Inflammatory macrophage treated with lipopolysaccharide for 4 hours (primary cell): ENCODE measurements at places on chromosomes 3 and 15.

DNA sequence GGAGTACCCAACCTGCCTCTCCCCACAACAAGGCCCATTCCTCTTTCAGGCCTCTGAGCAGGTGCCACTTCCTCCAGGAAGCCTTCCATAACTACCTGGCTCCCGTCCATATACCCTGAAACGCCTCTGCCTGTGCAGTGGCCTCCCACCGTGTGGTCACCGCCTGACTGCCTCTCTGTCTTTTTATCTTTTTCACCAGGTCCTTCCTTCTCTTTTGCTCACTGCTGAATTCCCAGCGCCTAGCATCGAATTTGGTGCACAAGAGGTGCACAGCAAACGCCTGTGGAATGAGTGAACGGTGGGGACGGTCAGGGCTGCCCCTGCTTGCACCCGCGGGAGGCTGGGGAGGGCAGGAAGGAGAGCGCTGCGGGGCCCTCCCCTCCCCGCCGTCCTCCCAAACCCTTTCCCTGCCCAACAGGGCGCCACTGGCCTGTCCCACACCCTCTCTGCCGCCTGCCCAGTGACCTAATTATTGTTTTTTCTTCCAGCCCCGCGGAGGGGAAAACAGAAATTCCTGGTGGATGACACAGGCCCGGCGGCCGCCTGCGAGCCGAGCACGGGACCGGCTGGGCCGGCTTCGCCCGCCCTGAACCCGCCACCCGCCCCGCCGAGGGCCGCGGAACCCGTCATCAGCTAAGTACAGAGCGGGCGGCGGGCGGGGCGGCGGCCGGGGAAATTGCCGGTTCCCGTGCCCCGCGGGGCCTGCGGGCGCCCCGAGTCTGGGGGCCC lies 140.1 kb downstream of the SMAD6 start:
- DNase-seq, result peak; percentile 84

DNA sequence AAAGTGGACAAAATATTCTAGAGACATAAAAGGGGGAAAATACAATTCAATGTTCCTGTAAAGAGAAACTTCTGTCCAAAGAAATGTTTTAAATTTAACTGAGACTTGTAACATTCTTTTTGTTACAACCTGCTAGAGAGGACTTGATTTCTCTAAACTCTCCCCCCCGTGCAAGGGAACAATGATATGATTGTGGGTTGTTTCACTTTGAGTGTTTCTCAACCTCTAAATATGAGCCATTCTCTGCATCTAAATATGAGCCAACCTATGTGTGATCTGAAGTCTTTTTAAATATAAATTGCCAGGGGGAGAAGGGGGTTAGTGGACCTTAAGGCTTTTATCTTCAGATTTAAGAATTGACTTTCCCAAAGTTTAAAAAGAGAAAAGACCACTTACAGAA lies 14.6 kb downstream of the ZNF860 start:
- no peak for DNase-seq

DNA sequence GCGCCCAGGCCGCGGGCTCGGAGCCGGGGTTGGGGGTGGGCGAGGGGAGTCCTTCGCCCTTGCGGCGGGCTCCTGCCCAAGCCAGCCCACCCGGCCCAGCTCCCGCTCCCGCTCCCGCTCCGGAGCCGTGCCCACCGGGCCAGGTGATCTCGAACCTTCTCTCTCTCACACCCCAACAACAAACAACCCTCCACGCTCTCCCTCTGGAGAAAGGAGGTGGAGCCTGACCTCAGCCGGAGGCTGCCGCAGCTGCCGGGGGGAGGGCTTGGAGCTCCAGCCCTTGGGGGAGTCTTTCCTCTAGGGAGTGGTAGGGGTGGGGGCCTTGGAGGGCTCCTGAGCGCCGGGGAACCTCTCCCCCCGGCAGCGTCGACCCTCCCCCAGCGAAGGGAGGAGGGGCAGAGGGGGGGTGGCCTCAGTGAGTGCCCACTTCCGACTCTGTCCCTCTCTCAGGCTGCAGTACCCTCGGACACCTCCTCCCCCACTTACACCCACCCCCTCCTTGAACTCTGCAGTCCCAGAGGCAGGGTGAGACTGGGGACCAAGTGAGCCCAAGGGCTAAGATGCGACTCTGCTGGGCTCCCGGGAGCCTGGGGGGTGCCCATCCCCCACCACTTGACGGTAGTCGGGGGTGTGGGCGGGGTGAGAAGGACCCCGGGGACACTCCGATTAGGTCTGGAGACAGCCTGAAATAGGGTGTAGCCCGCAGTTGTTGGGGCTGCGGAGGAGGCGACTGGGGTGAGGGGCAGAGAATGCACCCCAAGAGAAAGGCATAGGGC lies 4.4 kb upstream of the BAHD1 start:
- DNase-seq, result no peak

DNA sequence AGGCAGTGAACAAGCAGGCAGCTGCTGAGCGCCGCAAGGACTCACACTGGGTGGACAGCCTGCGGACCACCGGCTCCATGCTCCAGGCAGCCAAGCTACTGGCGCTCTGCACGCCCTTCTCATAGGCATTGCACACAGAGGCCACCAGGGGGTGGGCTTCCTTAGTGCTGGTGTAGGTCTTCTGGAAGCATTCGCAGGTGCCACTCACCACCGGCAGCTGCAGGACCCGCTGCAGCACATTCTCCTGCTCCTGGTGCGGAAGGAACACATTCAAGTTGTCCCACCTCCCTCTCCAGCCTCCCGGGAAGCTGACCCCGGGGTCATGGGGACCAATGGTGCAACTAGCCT lies 6.0 kb downstream of the PLIN1 start:
- DNase-seq, result peak; percentile 6

GRCh38 chr3:36443028-36443686 lies 62.9 kb downstream of the STAC start:
- peak; percentile 65 for DNase-seq

- DNase-seq, result no peak
Measured at GRCh38 chr3:17063596-17063995, 178.8 kb downstream of the PLCL2 start.

DNA sequence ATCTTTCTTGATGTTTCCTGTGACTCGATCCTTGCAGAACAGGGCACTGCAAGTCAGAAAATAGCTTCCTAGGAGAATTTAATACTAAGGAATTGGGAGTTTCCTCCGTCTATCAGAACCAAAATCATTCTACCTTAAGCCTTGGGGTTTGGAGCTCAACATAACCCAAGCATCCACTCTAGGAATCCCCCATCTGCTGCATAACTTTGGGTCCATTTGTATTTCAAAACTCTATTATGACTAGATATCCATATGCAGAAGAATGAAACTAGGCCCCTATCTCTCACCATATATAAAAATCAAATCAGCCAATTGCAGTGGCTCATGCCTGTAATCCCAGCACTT lies 61.7 kb upstream of the AKAP13 start:
- no peak for DNase-seq

DNA sequence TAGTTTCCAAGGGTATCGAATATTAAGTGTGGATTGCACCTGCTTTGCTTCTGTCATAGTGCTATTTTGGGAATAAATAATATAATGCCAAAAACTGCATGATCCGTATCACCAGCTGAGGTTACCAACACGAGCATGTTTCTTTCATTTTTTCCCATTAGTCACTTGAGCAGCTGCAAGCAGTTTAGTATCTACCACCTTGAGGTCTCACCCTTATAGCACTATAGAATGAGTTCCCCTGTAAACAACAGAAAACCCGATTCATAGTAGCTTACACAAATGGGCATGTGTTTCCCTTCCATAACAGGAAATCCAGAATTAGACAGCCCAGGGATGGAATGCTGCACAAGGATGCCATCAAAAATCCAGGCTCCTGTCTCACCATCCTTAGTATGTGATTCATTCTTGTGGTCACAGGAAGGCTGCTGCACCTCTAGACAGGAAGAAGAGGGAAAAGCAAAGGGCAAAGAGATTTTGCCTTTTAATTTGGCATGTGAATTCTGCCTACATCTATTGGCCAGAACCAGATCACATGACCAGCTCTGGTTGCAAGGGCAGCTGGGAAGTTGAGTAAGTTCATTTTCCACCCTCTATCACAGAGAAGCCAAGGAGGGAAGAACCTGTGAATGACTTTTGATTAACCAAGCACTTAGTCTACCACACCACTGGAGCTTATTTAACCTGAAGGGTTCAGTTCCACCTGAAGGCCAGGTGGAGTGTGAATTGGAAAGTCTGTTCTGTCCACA lies 91.3 kb upstream of the SLC25A36 start:
- no peak for DNase-seq

- DNase-seq, result peak; percentile 65
Measured at GRCh38 chr3:31573036-31573779, 40.5 kb downstream of the STT3B start.

DNA sequence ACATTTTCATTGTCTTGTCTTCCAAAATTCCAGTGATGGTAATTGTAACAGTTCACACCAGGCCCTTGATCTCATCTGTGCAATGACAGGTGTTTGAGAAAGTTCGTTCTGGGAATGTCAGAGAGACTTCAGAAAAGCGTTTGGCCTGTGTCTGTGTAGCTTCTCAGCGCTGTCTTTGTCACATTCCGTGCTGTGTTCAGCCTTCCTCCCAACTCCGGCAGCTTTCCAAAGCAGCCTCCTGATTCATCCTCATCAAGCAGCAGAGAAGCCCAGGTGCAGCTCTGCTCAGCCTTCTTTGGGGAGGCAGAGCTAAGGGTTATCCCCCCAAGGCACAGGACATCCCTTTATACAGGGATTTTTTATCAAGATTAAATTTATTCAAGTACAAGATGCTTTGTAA lies 494.0 kb upstream of the SUCLG2 start:
- no peak for DNase-seq

GRCh38 chr3:17894434-17895060 lies 152.1 kb upstream of the TBC1D5 start:
- peak; percentile 47 for DNase-seq

DNA sequence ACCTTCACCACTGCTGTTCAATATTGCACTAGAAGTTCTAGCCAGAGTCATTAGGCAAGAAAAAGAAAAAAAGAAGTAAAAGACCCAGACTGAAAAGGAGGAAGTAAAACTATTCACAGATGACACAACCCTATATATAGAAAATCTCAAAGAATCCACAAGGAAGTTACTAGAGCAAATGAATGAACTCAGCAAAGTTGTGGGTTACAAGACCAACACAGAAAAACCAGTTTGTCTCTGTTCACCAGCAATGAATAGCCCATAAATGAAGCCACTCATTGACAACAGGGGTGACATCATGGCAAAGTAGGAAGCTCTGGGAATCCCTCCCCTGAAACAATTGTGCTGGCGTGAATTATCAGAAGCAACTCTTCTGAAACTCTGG lies 4.6 kb downstream of the CFAP100 start:
- DNase-seq, result peak; percentile 97

- DNase-seq, result no peak
Measured at GRCh38 chr15:73747847-73748590, 5.1 kb downstream of the INSYN1 start.

DNA sequence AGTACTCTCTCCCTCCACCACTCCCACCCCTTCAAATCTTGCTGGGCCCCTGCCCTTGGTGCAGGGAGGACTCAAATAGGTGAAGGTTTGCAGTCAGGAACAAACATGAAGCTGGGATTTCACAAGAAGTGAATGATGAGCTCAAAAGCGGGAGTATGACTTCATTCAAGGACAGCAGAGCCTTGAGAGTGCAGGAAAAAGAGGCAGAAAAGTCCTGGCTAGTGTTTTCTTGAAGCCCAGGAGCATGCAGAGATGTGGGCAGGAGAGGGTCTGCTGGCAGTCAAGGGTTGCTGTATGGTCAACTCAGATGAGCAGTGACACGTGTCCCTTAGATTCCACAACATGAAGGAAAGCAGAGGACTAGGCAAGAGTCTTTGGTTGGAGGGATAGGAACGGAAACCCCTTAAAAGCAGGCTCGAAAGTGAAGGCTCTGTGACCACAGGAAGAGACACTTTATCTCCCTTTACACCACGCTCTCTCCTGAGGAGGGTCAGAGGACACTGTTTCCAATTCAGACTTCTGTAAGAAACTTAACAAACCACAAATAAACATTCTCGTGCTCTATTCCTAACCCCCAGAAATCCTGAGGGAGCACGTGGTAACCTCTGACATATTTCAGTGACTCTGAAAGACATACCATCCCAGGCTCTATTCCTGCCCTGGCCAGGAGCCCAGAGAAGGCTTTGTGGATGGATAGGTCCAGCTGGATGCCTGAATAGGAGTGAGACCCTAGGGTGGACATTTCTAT lies 168.0 kb upstream of the NDN start:
- DNase-seq, result no peak

- DNase-seq, result peak; percentile 25
Measured at GRCh38 chr3:114809668-114810413, 337.2 kb downstream of the ZBTB20 start.

GRCh38 chr3:63976161-63976871 lies 47.0 kb downstream of the PSMD6 start:
- DNase-seq, result peak; percentile 94

GRCh38 chr3:194272861-194273742 lies 78.0 kb downstream of the CPN2 start:
- no peak for DNase-seq
